Activated gamma-delta T cell treated with Interleukin-2 at 50 U/mL for 16 hours (primary cell): ENCODE measurements at places on chromosomes 16 and 17.

- DNase-seq = no peak
Observed at GRCh38 chr17:69103557-69104233, 38.0 kb downstream of the ABCA6 start.

- DNase-seq = no peak
Observed at GRCh38 chr17:52157603-52158449, 688 bp downstream of the CA10 start.

DNA sequence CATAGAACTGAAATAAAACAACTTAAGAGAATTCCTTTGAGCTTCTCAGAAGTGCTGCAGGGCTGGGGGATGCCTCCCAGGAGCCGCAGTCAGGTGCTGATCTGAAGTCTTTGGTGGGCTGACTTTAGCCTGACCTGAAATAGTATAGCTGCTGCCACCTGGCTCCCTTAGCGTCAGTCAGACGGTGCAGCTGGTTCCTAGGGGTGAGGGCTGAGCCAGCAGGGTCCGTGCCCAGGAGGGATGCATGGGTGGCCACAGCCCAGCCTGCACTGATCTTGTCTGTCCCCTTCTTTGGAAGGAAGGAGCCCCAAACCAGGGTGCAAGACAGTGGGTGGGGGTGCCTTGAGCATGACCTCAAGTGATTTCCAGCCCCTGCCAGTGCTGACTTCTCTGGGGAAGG lies 11.5 kb downstream of the MAPT start:
- no peak for DNase-seq

DNA sequence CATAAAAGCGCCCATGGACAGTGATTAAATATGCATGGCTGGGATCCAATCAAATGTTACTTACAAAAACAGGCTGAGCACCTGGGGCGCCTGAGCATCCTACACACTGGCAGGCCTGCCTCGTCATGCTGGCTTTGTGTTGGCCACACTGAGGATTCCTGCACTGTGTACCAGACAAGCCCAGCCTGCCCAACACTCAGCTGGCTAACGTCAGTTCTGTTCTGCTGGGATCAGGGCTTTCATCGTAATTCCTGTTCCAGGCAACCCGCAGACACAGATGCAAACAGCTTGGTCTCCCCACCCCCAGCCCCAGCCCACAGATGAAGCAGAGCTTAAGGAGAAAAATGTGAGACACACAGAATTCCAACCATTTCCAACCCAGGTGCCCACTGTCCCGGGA lies 30.7 kb downstream of the PIMREG start:
- no peak for DNase-seq

DNA sequence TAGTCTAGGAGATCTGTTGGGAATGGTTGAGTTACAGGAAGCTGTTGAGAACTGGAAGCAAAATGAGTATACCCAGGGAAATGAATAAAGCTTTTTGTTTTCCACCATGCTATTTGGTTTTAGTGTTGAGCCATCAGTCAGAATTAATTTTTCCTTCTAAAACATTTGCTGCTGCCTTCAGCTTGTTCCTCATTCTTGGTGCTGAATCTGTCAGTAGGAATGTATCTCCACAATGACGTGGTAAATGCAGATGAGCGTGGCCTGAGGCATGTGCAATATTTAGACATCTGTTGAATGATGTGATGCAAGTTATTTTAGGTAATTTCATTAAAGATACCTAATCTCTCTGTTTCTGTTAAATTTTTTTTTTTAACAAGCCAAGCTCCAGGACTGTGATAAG lies 10.9 kb downstream of the HAPSTR1 start:
- DNase-seq = no peak

- no peak for DNase-seq
Observed at GRCh38 chr16:88354229-88355092, 28.3 kb upstream of the ZNF469 start.

GRCh38 chr17:9006175-9006767 lies 15.0 kb upstream of the NTN1 start:
- DNase-seq = no peak

- no peak for DNase-seq
Observed at GRCh38 chr16:85860413-85861094, 38.4 kb upstream of the IRF8 start.

GRCh38 chr16:11260596-11260966 lies 4.6 kb upstream of the SOCS1 start:
- DNase-seq = no peak

DNA sequence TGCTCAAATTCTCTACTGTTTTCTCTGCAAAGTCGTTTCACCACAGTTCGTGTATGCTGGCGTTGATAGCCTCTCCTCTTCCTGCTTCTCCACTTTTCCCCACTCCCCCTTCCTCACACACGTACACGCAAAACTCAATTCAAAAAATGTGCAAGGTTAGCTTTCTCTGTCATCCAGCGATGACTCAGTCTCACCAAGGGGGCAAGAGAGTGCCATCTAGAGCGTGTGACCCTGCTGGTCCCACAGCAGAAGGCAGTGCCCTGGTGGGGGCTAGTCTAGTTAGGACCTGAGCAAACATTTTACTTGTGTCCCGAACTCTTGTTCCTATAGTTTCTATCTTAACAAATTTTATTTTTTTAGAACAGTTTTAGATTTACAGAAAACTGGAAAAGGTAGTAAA lies 121.2 kb upstream of the CHMP6 start:
- DNase-seq = no peak
